Stimulated activated CD4-positive, alpha-beta T cell treated with anti-CD3 and anti-CD28 coated beads, TNF-alpha, amount 100 ng/mL, for 48 hours (primary cell): ENCODE measurements at places on chromosomes 11 and 22.

GRCh38 chr11:67282876-67283371 lies 6.2 kb upstream of the ANKRD13D start:
- DNase-seq = no peak

DNA sequence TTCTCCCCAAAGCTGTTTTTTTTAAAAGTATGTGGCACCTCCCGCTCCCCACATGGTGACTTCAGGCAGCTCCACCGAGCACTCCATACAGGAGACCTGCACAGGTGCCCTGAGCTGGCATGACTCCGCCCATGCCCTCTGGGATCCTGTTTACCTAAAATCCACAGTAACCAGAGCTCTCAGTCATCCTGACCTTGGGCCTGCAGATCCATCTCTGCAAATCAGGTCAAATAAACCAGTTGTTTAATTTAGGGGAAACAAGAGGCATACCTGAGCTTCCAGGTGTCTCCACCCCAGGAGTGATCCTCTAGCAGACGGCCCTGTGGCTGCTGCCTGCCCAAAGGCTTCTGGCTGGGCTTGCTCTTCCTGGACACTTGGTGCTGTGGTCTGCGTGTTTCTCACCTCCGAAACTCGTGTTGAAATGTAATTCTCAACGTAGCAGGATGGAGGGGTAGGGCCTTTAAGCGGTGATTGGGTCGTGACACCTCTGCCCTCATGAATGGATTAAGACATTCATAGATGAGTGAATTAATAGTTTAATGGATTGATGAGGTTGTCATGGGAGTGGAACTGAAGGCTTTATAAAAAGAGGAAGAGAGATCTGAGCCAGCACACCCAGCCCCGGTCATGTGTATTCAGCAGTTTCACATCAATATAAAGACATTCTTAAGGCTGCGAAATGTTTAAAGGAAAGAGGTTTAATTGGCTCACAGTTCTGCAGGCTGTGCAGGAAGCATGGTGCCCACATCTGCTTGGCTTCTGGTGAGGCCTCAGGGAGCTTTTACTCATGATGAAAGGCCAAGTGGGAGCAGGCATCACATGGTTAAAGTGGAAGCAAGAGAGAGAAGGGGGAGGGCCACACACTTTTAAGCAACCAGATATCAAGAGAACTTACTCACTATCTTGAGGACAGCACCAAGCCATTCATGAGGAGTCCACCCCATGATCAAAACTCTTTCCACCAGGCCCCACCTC lies 34.1 kb downstream of the LINC01488 start:
- no peak for DNase-seq

DNA sequence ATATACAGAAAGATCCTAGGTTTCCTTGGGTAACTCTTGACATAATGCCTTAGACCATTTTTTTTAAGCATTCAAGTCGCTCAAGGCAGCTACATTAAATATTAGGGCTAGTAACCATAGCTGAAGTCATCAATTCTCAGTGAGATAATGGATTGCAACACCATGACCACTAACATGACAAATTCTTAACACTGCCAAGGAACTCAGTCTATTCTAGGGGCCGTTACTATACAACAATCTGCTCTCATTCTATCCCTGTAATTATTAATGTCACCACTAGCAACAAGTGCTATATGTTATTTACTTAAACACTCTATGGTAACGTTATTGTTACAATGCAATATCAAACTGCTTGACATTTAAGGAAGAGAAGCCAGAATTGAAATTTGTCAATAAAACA lies 3.2 kb upstream of the STK33 start:
- no peak for DNase-seq

DNA sequence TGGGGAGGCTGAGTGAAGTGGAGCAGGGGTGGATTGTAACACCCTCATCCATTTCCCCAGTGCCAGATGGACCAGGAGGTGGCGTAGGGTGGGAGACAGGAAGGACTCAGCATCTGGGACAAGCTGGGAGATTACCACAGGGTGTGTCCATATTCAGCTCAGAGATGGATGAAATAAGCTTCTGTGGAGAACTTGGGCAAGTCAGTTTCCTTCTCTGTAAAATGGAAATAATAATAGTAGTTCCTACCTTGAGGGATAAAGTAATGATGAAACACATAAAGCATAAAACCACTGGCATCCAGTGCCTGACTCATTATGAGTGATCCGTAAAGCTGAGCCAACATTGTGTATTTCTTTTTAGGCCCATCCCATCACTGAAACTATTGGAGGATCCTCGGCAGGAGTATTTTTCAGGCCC lies 607 bp upstream of the ROBO4 start:
- no peak for DNase-seq

DNA sequence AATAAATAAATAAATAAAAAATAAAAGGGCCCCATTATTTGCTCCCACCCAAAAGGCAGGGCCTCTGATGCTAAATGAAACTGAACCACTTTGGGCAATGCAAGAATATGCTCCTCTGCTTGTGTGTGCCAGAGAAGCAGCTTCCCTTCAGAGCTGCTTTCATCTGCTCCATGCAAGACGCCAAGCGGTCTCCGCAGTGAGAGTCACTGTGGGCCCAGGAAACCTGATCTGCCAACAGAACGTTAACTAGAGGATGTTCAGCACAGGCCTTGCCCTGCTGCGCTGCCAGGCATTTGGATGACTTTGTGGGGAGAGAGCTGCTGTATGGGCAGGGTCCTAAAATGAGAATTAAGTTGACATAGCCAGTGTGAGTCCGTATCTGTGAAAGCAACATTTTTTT lies 43.7 kb upstream of the APOA1 start:
- DNase-seq = no peak

DNA sequence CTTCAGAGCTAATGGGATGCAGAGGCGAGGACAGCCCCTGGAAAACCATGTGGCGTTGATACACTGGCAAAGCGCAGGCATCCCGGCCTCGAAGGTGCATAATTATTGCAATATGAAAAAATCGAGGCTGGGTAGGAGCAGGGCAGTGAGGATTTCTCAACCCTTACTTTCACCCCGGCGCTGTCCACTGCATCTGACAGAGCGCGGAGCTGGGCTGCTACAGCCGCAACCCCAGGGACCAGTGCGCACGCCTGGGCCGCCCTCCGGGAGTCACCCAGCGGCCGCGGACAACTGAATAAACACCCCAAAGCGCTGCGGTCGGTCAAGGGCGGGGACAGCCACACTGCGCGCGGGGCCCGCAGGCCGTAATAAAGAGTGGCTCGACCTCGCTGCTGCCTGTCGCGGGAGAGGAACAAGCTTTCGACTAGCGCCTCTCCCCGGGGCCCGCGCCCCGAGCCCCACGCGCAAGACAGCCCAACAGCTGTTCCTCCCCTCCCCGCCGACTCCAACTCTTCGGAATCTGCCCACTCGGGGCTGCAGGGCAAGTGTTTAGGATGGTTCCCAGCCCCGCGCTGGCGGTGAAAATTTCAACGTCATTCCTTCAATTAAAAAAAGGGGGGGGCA lies 3.6 kb upstream of the WT1 start:
- no peak for DNase-seq
